Uterus (tissue), 4 donors: ENCODE measurements at places on chromosomes 12 and 14. TPM values are rescaled to one million over a fixed set of nuclear protein-coding genes. Genes with fewer than 3 reads are reported as not detected.

The FAM181A gene
- not detected for total RNA-seq

The KRT74 gene
- not detected for total RNA-seq

DNA sequence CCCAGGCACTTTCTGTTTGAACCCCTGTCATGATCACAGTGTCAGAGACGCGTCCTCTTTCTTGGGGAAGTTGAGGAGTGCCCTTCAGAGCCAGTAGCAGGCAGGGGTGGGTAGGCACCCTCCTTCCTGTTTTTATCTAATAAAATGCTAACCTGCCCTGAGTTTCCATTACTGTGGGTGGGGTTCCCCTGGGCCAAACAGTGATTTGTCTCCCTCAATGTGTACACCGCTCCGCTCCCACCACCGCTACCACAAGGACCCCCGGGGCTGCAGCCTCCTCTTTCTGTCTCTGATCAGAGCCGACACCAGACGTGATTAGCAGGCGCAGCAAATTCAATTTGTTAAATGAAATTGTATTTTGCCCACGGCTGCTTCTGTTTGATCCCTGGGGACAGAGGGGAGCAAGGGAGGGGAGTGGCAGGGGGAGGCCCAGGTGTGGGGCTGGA is 5.1 kb downstream of the SHMT2 start:
- no peak overlapping the region for H3K4me3 ChIP-seq
- peaks cover 4% of the 10 kb centered on the region for H3K4me1 ChIP-seq
- no peak overlapping the region for H3K27ac ChIP-seq

- no peak overlapping the region for H3K4me3 ChIP-seq
- DNase-seq, result no peak
- no peak overlapping the region for H3K27ac ChIP-seq
These were observed 12.2 kb upstream of the TESC start for GRCh38 chr12:117111386-117111785.

DNA sequence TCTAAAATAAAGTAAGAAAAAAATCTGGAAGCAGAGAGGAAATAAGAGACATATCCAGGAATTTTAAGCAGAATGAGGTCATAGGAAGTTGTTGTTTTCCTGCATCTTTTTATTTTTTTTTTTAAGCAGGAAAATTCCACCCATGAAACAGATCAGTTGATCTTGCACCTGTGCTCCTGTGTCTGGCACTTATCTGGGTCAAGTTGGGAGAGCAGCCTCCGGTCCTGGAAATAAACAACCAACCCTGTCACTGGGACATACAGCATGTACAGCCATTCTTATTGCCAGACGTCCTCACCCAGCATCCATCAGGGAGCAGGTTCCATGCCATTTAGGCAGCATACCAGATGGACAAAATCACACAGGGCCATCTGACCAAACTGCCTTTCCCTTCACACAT is 266.0 kb upstream of the BTG1 start:
- no peak overlapping the region for H3K27ac ChIP-seq
- H3K4me3 ChIP-seq, result no peak overlapping the region
- no peaks in the 10 kb centered on the region for H3K36me3 ChIP-seq

DNA sequence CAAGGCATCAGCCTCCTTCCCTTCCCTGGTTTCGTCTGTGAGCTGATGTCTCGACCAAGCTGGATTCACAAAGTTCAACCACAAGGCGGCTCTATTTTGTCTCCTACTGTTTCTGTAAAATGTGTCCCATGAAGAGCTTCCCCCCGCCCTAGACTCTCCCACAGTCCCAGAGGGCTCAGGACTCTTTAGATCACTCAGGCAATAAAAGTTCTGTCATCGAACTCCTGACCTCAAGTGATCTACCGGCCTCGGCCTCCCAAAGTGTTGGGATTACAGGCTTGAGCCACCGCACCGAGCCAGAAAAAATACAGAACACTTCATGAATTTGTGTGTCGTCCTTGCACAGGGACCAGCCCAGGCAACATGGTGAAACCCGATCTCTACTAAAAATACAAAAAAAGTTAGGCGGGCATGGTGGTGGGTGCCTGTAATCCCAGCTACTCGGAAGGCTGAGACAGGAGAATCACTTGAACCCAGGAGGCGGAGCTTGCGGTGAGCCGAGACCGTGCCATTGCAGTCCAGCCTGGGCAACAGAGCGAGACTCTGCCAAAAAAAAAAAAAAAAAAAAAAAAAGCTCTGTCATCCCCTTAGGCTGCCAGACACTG is 149.4 kb downstream of the BCL11B start:
- no peaks in the 10 kb centered on the region for H3K36me3 ChIP-seq
- no peak for DNase-seq
- H3K4me1 ChIP-seq, result no peaks in the 10 kb centered on the region
- H3K27me3 ChIP-seq, result no peaks in the 10 kb centered on the region
- H3K27ac ChIP-seq, result no peak overlapping the region

The OR4K5 gene
- not detected for total RNA-seq

DNA sequence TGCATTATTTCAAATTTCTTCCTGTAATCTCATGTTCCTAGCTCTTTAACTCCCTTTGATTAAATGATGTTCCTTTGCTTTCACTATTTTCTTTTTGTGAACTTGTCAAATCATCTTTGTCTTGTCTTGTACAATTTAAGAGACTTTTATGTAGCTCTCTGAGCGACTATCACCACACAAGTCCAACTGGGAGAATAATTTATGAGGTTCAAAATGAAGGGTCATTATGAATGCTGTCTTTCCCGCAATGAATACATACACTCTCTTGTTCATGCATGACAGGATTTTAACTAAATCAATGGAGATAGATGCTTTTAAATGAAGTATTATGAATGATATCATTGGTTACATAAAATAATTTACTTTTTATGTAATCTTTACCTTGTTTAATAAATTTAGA is 407.4 kb downstream of the PAWR start:
- no peaks in the 10 kb centered on the region for H3K36me3 ChIP-seq
- H3K4me1 ChIP-seq, result no peaks in the 10 kb centered on the region
- no peak overlapping the region for H3K27ac ChIP-seq
- H3K4me3 ChIP-seq, result no peak overlapping the region

The ARHGAP9 gene
- 3.3 TPM for total RNA-seq

DNA sequence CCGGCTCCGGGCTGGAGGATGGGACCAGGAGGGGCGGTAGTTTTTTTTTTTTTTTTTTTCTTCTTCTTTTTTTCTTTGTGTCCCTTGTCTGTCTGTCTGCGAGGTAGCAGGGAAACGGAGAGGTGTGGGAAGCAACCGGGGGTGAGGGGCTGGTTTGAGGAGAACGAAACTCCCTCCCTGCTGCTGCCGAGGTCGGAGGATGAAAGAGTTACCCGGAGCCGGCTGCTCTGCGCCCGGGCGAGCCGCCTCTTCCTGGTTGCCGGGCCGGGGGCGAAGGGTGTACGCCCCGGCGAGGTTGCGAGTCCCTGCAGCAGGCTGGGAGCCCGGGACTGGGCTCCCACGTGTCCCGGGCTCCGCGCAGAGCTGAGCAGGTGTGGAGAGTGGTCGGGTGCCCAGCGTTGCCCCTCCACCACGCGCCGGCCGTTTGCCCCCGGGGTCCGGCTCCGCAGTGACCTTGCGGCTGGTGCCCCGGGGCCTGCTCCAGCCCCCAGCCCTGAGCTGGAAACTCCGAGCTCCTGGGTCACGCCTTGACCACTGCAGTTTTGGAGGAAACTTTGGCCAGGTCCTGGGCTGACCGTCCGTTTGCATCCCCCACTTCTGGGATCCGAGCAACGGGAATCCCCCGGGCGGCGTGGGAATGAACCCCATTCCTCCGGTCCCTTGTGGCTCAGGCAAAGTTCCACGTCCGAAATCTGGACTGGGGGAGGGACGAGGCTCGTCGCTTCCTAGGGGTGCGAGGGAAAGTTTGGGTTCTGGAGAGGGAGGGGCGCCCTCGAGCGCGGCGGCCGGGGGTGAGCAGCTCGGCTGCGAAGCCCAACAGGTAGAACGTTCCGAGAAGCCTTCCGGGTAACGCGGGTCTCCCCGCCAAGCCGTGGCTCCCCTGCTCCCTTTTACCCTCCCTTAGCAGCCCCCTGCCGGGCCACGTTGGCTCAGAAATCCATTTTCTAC is 1.3 kb downstream of the CHST11 start:
- no peaks in the 10 kb centered on the region for H3K36me3 ChIP-seq
- peak overlapping the region; percentile 92 for H3K27ac ChIP-seq
- peak overlapping the region; percentile 70 for H3K4me3 ChIP-seq
- no peaks in the 10 kb centered on the region for H3K27me3 ChIP-seq

- H3K27me3 ChIP-seq, result no peaks in the 10 kb centered on the region
- peak; percentile 23 for DNase-seq
- no peak overlapping the region for H3K27ac ChIP-seq
- no peaks in the 10 kb centered on the region for H3K4me1 ChIP-seq
- no peaks in the 10 kb centered on the region for H3K36me3 ChIP-seq
These were observed 1124.7 kb downstream of the FLRT2 start for GRCh38 chr14:86654558-86655184.

The CD4 gene
- total RNA-seq, result 24.3 TPM

The RITA1 gene
- 5.0 TPM for total RNA-seq

The CDKL1 gene
- 6.8 TPM for total RNA-seq

DNA sequence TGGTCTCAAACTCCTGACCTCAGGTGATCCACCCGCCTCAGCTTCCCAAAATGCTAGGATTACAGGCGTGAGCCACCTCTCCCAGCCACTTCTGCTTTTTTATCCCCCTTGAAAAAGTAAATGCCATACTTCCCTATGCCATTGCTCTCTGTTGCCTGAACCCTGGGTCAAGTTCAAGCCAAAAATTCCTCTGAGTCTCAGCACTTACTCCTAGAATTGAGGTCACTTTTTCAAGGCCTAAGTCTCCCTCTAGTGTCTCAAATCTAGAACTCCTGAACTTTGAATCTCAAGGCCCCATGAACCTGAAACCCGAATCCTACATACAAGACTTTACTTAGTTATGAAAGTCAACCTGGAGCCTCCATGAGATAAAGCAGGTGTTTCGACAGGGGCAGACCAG is 1.4 kb upstream of the APOBEC1 start:
- no peak for DNase-seq
- no peak overlapping the region for H3K27ac ChIP-seq

The MMP19 gene
- total RNA-seq, result 36.6 TPM

- H3K4me1 ChIP-seq, result no peaks in the 10 kb centered on the region
- H3K27ac ChIP-seq, result peak overlapping the region; percentile 18
- no peak for DNase-seq
- no peaks in the 10 kb centered on the region for H3K36me3 ChIP-seq
These were observed 13.9 kb upstream of the NUDT14 start for GRCh38 chr14:105195051-105195450.

- no peaks in the 10 kb centered on the region for H3K4me1 ChIP-seq
- no peaks in the 10 kb centered on the region for H3K36me3 ChIP-seq
- no peak overlapping the region for H3K4me3 ChIP-seq
- no peaks in the 10 kb centered on the region for H3K27me3 ChIP-seq
These were observed 292.0 kb downstream of the RPAP3 start for GRCh38 chr12:47413806-47414205.

The RTN1 gene
- total RNA-seq, result 10.8 TPM

- H3K27ac ChIP-seq, result peak overlapping the region; percentile 14
These were observed 71.4 kb upstream of the SRSF5 start for GRCh38 chr14:69695322-69696203.

GRCh38 chr14:102817942-102818940 is 41.0 kb downstream of the TRAF3 start:
- no peak overlapping the region for H3K27ac ChIP-seq
- H3K36me3 ChIP-seq, result no peaks in the 10 kb centered on the region
- DNase-seq, result no peak
- H3K27me3 ChIP-seq, result no peaks in the 10 kb centered on the region
- H3K4me1 ChIP-seq, result no peaks in the 10 kb centered on the region

The CCDC38 gene
- total RNA-seq, result 0.49 TPM

GRCh38 chr14:82239223-82239622 is 705.6 kb upstream of the SEL1L start:
- no peaks in the 10 kb centered on the region for H3K36me3 ChIP-seq
- H3K27me3 ChIP-seq, result no peaks in the 10 kb centered on the region
- H3K4me1 ChIP-seq, result no peaks in the 10 kb centered on the region
- no peak overlapping the region for H3K27ac ChIP-seq
- DNase-seq, result no peak
- H3K4me3 ChIP-seq, result no peak overlapping the region

DNA sequence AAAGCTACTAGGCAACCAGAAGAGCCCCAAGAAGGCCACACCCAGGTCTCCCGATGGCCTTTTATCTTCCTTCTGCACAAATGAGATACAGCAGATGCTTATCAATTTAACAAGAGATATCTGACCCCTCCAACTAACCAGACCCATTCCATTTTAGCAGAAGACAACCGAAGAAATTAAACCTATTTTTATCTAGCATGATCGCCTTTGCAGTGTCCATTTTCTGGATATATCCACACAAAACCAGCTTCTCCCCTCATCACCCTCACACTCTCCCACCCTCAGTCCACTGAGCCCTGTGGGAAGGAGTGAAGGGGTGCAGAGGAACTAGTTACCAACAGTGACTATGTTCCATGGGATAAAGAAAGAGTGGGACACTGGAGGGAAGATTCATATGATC is 20.9 kb upstream of the DHRS4 start:
- H3K36me3 ChIP-seq, result no peaks in the 10 kb centered on the region
- DNase-seq, result no peak
- H3K4me1 ChIP-seq, result no peaks in the 10 kb centered on the region
- H3K27ac ChIP-seq, result no peak overlapping the region
- H3K27me3 ChIP-seq, result no peaks in the 10 kb centered on the region

- no peaks in the 10 kb centered on the region for H3K4me1 ChIP-seq
- no peaks in the 10 kb centered on the region for H3K27me3 ChIP-seq
- H3K36me3 ChIP-seq, result no peaks in the 10 kb centered on the region
- no peak for DNase-seq
- no peak overlapping the region for H3K4me3 ChIP-seq
These were observed 359.6 kb downstream of the BMP4 start for GRCh38 chr14:53596853-53597525.

GRCh38 chr12:54042970-54043853 is 10.4 kb downstream of the HOXC5 start:
- H3K27ac ChIP-seq, result no peak overlapping the region
- H3K36me3 ChIP-seq, result no peaks in the 10 kb centered on the region
- no peak for DNase-seq

The AMN gene
- total RNA-seq, result 0.69 TPM
